ENCODE measurements at places on chromosomes 5 and 9.

GRCh38 chr9:97629156-97629555 is 4.0 kb downstream of the TSTD2 start:
- no peak for DNase-seq

DNA sequence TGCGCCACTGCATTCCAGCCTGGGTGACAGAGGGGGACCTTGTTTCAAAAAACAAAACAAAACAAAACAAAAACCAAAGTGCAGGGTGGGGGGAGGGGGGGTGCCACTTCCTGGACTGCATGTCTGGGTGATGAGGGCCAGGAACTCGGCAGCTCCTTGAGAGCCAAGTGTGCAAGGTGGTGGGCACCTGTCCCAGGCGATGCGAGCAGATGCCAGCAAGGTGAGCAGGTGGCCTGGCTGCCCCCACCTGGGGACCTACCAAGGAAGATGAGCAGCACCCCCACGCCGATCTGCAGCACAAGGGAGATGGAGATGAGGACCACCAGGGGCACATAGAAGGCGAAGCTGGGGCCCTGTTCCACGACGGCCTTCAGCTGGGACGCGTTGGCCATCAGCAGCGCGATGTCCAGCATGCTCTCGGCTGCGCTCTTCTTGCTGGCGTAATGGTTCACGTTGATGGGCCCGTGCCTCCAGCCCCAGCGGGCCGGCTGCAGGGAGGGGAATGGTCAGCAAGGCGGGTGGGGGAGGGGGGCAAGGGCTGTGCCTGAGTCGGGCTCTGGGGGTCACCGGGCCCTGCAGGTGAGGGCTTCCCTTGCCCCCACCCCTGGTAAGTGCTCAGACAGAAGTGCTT is 7.8 kb downstream of the NINJ1 start:
- DNase-seq, result no peak

- no peak for DNase-seq
These were observed 74.8 kb downstream of the CDK5RAP2 start for GRCh38 chr9:120505186-120505585.

DNA sequence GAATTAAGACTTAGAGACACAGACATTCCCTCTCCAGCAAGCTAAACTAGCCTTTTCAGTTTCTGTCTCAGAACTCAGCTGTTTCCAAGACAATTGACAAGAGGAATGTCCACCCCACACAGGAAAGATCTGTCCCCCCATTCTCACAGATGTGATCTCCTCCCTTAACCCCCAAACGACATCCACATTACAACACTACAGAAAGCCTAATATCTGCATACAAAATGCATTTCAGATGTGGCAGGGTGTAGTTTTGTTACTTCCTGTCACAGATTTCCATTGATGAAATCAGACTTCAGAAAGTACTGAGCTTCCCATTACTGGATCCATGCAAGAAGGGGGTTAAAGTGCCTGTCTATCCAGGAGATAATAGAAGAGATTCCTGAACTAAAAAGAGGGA is 2.9 kb upstream of the ARSI start:
- no peak for DNase-seq

DNA sequence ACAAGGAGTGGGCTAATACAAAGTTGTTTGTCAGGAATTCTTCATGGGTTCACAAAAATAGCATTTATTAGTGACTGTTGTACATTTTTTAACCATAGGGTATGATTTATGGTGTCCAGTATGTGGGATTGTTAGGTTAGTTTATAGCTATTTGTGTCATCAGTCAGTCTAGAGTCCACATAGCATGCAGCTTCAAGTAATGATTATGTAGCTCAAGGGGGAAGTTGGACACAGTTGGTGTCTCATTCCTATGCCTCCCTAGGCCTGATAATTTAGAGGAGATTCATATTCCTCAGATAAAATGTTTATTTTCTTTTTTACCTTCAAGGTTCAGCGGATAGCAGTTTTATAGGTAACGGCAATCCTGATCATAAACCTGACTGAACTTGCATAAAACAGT is 153.8 kb downstream of the OXCT1 start:
- no peak for DNase-seq

GRCh38 chr5:163567811-163568210 is 62.4 kb downstream of the MAT2B start:
- DNase-seq, result no peak

DNA sequence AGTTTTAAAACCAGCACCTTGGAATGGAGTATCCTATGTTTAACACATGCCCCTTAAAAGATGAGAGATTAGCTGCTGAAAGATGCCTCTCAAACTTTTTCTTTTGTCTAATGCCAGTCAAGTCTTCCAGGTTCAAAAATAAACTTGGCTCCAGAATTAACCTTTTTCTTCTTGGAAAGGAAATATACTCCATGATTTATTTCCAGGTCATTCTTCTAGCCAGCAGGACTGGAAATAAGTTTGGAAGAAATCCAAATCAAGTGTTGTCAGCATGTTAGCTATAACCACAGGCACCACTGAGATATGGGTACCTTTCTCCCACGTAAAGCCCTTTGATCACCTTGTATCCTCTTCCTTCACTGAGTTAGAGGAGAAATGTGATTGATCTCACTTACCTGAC is 56.1 kb downstream of the NLN start:
- no peak for DNase-seq

DNA sequence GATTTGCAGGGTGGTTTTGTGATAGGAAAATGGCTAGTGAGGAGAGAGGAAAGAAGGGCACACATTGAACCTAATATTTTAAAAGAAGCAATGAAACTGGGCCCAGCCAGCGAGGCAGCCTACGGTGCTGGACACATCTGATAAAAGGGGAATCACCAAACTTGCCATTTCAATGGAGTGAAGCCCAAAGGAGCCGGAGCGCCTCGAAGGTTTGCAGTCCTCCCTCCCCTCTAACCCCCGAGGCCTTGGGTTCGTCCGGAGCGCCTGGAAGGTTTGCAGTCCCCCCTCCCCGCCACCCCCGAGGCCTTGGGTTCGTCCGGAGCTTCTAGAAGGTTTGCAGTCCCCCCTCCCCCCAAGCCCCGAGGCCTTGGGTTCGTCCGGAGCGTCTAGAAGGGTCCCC is 132.6 kb downstream of the TENT4A start:
- DNase-seq, result no peak

DNA sequence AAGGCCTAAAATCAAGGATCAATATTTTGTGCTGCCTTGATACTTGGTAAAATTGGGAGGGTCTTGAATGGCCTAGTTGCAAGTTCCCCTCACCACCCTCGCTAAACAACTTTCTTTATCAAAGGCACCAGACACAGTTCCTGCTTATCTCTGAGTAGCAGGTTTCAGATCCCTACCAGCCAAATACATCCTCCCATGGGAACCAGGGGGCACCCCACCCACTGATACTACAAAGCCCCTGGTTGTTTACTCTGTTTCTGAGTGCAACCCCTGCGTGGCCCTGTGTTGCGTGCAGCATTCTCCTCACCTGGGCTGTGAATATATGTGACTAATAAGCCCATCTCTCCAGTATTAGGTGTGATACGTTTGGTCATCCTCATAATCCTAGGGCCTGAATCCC is 314.9 kb downstream of the DRD1 start:
- DNase-seq, result no peak

DNA sequence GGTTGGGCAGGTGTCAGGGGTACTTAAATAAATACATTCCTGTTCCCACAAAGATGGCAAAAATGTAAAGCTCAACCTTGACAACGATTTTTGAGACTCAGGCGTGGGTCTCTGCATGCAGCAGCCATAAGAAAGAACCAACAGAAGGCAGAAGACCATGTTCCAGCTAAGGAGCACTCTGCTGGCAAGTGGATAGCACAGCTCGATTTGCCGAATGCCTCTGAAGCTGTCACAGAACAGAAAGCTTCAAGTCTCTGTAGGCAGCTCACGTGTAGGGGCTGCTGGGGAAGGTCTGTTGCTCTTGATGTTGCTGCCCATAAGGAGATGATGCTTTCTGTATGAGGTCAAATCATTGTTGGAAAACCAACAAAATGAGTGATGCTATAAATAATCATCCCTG is 119.6 kb upstream of the GRIN3A start:
- DNase-seq, result no peak

- DNase-seq, result no peak
These were observed 561 bp downstream of the SEC61B start for GRCh38 chr9:99222416-99223270.

- no peak for DNase-seq
These were observed 77.5 kb upstream of the UNC5A start for GRCh38 chr5:176732736-176733405.

- no peak for DNase-seq
These were observed 300.5 kb downstream of the ARL15 start for GRCh38 chr5:54009828-54010227.

DNA sequence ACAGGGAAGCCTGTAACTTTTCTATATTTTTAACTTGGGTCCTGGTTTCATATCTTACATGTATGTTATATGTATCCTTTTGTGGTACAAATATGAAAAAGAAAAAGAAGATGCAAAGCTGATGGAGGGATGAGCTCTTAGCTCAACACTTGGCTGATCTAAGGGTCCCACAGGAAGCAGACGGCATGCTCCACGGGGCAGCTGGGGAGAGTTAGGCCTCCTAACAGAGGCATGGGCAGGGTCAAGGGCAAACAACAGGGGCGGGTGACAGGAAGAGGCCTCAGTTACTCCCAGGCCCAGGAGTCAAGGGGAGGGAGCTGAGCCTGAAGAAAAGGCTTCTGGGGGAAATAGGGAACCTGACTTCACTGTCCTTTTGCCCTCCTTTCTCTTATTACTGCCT is 287.2 kb downstream of the ZSWIM6 start:
- no peak for DNase-seq

GRCh38 chr5:138844812-138845513 is 30.2 kb downstream of the LRRTM2 start:
- no peak for DNase-seq

DNA sequence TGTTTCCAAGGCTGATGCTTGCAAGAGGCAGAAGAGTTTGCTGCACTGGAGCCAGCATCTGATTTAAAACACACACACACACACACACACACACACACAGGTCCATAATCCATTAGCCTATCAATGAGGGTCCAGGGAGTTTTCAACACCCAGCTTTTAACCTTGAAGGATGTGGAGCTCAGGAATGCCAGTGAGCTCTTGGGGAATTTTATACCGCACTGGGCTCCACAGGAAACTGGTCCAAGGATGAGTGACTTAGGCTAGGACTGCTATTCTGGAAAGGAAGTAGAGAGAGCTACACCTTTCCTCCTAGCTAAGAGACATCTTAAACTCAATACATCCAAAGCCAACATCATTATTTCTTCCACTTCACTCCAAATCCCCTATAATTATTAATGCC is 942 bp upstream of the NRG2 start:
- no peak for DNase-seq

- peak; percentile 35 for DNase-seq
These were observed 571 bp downstream of the PPIC start for GRCh38 chr5:123035918-123036390.

DNA sequence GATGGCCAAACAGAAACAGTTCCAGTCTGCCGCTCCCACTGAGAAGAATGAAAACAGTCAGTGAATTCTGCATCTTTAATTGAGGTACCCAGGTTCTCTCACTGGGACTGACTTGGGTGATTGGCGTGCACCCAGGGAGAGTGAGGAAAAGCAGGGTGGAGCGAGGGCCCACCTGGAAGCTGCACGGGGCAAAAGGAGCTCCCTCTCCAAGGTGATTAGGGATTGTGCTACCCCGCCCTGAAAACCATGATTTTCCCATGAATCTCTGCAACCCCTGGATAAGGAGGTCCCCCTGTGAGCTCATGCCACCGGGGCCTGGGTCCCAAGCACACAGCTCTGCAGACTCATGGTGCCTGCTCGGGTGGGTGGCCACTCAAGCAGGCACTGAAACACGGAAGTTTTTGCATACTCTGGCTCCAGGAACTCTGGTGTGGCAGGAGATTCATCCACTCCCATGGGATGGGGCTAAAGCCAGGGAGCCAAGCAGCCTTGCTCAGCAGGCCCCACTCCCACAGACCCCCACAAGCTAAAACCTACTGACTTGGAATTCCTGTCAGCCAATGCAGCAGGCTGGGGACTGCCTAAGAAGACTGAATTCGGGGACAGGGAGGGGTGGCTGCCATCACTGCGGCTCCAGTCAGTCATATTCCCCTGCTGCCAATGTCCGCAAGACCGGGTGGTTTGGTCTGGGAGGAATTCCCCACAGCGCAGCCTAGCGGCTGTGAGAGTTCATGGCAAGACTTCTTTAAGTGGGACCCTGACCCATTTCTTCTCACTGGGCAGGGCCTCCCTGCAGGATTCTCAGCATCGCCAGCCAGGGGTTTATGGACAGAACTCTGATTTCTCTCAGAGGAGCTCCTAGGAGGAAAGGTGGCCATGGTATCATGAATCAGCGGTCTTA is 652.2 kb upstream of the RGMB start:
- no peak for DNase-seq
